ENCODE measurements at places on chromosomes 11 and 22.

DNA sequence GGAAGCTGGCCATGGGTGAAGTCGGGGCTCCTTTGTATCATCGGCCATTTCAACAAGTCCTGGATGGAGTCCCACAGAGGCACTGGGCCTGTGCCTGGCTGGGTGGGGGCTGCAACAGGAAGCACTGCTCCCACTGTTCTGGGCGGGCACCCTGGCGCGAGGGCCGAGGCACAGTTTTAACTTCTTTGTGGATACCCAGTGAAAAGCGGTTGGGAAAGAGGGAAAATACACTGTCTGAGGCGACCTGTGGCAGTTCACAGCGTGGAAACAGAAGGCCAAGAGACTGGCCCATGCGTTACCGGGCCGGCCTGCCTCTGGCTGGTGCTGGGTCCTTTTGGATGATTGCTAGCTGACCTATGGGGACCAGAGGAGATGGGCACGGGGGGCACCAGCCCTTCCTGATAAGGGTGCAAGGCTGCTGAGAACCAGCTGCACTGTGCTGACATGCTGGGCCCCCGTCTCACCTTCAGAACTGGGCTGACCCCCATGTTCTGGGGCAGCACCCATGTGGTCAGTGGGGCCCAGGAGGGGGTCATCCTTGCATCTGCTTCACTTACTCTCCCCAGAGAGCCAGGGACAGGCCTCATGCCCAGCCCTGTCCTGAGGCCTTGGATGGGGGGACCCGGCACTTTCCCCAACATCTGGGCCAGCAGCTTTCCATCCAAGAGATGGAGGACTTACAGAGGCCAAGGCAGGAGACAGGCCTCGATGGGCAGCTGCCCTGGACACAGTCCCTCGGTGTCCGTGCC lies 4.2 kb downstream of the OVOL1 start:
- DNase-seq: no peak

DNA sequence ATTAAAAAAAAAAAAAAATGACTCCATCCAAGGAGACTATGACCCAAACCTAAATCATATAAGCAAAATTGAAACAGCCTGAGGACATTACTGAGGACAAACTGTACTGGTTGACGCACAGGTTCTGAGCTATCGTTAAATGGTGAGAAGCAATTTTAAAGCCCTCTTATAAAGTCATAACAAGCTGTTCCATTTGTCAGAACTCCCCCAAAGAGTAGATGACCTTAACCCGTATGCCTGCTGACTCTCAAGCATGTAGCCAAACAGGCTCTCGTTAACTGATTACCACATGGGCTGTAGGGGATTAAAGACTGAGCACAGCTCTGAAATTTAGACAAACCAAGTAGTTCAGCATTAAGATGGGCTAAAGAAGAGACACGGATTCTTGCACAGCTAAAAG lies 2.2 kb downstream of the CRYAB start:
- peak; percentile 91 for DNase-seq

GRCh38 chr22:47221840-47222615 lies 459.6 kb downstream of the TBC1D22A start:
- DNase-seq: no peak

- no peak for DNase-seq
Observed at GRCh38 chr11:44777209-44778194, 50.7 kb downstream of the TSPAN18 start.

DNA sequence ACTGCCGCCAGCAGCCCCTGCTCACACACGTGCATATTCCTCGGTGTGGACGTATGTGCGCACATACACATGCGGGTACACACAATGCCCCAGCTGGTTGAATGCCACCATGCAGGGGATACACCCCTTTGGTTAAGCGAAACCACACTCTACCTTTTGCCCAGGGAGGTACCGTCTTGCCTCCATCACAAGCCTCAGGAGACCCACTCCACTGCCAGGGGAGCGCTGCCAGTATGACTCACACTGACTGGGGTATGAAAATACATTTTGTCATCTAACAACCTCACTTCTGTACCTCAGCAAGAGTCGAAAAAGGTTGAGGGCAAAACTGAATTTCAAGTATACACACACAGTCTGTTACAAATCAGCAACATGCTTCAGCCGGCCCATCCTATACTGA lies 39.4 kb downstream of the TMEM45B start:
- no peak for DNase-seq

- no peak for DNase-seq
Observed at GRCh38 chr11:30458541-30458940, 127.6 kb downstream of the MPPED2 start.

DNA sequence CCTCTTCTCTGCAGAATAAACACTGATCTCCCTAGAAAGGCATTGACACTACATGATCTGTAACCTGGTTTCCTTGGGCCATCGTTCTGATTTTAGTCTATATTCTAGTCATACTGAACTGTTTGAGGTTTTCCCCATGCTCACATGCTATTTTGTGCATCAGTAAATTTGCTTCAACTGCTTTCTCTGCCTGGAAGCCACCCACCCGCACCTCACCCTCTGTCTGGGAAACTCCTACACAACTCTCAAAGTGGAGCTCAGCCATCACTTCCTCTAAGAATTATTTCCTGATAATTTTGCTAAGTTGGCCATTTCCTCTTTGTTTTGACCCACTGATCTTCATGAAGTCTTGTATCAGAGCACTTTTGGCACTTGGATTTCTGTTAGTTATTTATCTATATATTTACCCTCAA lies 36.1 kb downstream of the MMP20 start:
- DNase-seq: no peak

- DNase-seq: no peak
Observed at GRCh38 chr11:30823119-30823518, 237.0 kb upstream of the MPPED2 start.

DNA sequence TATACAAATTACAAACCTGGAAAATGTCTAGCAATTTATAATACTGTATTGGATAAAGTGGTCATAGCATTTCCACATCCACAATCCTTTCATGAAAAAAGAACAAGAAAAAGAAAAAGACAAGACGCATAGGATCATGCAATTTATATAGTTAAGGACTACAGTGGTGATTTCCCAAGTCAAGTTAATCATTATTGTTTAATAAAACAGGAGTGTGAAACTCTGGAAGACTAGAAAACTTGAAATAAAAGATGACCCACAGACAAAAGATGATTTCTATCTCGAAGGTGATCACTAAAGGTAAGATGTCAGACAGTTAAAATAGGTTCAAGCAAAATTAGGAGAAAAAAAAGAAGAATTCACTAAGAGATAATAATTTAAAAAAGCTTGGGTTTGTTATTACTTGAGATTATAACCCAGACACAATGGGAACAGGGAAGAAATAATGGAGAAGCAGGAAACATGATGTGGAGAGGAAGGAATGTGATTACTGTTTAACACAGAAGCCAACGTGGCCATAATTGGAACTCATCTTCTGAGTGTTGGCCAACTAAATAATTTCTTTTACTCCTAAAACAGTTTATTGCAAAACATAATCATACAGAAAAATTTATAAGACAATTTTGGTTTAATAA lies 441.2 kb upstream of the ANO3 start:
- DNase-seq: no peak

DNA sequence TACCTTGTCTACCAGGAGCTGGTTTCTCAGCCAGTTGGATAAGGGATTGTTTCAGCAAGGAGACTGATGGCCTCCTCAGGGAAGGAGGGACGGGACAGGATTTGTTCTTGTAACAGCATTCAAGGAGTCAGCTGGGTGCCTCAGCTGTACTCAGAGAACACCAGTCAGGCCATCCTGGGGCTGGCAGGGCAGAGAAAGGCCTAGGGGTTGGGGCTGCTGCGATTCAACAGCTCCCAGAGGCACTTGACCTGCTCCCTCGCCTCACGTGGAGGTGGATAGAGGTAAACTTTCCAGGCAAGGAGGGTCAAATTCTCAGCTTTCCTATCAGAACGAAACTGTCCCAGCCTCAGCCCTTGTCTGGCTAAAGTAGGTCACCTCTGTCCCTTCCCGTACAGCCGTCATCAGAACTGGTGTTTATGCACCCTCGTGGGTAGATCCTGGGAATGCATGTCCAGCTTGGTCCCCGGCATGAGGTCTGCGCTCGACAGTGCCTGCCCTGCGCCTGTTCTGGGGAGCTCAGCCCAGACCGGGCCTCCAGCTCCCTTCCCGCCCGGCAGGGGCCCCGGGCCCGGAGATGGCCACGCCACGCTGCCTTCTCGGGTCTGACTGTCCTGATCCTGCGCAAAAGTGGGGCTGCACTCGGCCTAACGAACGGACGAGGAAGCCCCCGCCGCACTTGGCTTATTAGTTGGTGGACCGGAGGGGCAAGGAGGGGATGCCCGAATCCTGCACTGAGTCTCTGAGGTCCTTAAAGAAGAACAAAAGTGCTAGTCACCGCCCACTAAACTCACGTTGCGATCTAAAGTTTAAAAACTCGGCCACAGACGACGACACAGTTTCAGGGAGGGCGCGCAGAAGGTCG lies 762 bp upstream of the CCDC134 start:
- peak; percentile 21 for DNase-seq

DNA sequence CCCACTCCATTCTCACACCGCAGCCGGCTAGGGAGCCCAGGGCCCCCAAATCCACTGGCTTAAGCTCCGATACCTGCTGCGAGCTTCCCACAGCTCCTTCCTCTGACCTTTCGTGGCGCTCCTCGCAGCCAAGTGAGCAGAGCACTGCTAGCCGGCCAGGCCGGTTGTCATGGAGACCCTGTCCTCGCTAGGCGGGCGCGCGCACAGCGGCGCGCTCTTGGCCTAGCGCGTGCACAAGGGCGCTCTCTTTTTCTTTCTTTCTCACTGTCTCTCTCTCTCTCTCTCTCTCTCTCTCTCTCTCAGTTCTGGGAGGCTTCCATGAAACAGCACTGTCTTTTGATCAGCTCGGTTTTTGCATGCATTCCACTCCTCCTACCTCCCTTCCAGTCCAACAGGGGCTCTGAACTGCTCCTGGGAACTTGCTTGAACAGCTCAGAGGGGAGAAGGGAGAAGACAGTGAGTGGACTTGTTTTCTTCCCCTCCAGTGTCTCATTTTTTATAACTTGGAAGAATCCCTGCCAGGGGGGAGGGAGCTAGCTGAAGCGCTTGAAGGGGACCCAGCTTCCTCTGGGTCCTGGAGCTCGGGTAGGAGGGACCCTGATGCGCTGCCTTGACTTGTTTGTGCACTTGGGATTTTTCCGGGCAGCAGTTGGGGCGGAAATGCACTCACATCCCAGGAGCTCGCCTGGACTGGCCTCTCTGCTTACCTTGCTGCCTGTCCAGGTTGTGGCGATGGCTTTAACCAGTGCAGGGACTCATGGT lies 100.3 kb upstream of the AKIP1 start:
- DNase-seq: no peak

DNA sequence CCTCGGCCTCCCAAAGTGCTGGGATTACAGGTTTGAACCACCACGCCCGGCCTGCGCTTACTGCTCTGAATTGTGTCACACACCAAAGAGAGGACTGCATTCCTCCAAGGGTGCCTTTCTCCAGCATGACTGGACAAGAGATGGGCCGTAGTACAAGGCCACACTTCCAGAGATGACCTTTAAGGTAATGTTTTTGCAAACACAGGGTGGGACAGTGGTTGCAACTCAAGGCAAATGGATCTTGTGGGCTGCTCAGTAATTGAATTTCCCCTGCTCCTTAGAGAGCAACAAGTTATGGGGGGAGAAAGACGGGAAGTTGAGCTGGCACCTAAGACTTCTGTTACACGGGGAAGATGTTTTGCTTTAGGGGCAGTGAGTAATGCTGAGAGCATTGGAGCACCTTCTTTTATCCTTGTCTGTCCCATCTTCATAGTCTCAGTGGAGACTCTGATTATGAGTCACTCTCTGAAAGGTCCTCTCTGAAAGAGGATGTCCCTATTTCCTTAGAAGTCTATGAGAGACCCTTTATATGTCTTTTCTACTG lies 66.3 kb downstream of the C11orf91 start:
- DNase-seq: peak; percentile 93

- no peak for DNase-seq
Observed at GRCh38 chr11:124915541-124916369, 3.3 kb upstream of the HEPN1 start.

DNA sequence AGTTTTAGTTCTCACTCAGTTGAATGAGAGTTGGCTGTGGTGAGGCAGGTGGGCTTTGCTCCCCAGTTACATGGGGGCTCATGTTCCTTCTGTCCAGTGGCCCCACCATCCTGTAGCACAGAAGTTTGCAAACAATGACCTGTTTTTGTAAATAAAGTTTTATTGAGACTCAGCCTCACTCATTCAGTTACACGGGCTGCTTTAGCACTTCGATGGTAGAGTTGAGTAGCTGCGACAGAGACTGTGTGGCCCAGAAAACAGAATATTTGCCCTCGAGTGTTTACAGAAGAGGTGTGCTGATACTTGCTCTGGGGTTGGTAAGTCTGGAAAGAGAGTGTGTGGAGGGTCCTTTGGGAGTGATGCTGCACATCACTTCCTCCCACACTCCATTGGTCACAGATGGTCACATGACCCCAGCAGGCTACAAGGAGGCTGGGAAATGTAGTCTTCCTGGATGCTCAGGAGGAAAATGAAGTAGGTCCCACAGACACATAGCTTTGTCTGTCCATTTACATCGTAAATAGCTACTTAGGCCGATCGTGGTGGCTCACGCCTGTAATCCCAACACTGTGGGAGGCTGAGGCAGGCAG lies 34.6 kb downstream of the IFT27 start:
- DNase-seq: no peak

DNA sequence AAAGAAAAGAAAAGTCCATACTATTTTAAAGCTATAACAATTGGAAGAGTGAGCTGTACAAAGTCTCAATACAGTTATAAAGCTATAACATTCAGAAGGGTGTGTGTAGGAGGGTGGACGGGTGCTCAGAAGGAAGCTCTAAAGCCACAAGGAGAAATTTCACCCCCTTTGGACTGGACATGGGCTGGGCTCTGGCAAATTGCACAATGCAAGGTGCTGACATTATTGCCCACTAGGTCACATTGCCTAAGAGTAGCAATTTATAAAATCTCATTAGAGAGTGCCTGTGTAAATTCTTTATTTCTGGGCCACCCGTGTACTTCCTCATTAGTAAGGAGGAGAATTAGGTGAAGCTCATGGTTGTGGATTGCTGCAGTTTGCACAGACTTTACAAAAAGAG lies 5.7 kb upstream of the APOBEC3A start:
- DNase-seq: no peak

- peak; percentile 80 for DNase-seq
Observed at GRCh38 chr11:23236826-23237555, 376.7 kb upstream of the CCDC179 start.

GRCh38 chr11:19555266-19555665 lies 157.4 kb upstream of the NAV2 start:
- no peak for DNase-seq

DNA sequence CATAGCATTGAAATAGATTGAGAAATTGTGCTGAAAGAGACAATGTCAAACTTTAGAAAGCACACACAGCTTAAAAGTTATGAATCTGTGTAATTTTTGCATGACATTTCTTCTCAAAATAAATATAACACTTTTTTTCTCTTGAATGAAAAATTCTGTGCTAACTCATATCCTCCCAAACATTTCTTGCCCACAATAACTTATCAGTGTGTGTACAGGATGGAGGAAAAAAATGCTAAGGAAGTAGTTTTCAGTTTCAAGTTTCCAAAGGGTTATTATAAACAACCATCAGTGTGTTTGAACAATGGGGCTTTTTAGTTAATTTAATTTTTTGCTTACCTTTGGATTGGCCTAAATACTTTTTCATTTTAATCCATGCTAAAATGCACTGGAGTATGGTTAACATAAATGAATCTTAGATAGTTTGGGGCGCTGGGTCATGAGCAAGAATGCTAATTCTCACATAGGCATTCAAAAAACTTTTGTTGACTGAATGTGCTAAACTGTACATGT lies 82.9 kb upstream of the ARHGAP20 start:
- DNase-seq: no peak
